ENCODE measurements at places on chromosomes 11 and 22. TPM values are rescaled to one million over a fixed set of nuclear protein-coding genes. Genes with fewer than 3 reads are reported as not detected.

CDKN1C gene
- total RNA-seq, result 9.0 TPM

NXPE4 gene
- total RNA-seq, result not detected

DNA sequence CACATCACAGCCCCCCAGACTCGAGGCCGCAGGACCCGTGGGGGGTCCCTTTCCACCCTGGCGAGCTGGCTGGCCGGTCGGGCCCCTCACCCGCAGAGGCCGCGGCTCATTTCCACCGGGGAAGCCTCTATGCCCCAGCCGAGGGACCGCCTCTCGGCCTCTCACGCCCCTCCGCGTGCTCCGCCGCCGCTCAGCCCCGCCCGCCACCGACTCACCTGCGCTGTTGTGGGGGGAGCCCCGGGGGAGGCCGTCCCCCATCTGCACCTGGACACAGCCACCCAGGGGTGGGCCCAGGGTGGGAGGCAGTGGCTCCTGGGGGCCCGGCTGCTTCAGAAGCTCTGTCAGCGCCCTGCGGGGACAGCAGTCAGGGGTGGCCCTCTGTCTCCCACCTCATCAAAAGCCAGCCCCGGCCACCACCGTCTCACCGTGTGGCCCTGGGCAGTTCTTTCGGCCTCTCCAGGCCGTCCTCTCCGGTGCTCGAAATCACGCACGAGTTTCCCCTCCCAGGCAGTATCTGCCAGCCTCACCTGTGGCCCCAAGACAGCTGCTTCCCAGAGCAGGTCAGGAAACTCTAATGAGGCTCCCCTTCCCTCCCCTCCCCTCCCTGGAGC is 3.8 kb downstream of the SHISA8 start:
- no peak for DNase-seq

- no peak for DNase-seq
These were observed 1102.6 kb downstream of the DLG2 start for GRCh38 chr11:84524422-84525051.

DNA sequence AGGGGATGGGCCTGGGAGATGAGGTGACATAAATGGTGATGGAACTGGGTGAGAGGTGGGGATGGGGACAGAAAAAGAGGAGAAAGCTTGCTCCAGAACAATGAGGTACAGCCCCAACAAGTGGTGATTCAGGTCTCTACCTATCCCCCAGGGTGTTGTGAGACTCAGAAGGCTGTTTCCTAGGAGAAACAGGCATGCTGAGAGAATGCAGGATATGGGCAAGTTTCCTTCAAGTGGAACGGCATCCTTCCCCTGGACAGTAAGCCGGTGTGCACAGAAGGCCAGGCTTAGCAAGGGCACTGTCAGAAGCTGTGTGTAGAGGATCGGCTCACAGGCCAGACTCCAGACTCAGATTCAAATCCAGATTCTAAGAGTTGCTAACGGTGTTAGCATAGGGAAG is 34.1 kb upstream of the CRTAM start:
- no peak for DNase-seq

- no peak for DNase-seq
These were observed 246.2 kb downstream of the NTM start for GRCh38 chr11:131616481-131617140.

- DNase-seq, result no peak
These were observed 3.6 kb downstream of the FAT3 start for GRCh38 chr11:92227959-92228935.

DNA sequence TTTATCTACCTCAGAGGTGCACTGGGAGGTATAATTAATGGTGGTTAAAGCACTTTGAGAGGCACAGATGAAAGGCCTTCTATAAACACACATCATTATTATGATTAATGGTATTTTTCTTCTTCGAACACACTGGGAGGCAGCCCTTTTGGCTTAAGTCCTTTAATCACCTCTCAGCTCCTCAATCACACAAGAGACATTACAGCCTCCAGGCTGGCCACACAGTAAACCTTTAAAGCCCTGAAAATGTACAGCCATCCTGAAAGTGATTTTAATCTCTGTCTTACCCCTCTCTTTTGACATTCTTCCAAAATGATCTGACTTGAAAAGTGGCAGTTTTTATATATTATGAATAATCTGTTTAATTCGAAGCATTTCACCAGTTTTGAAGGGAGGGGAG is 54.3 kb upstream of the VSTM5 start:
- no peak for DNase-seq

DNA sequence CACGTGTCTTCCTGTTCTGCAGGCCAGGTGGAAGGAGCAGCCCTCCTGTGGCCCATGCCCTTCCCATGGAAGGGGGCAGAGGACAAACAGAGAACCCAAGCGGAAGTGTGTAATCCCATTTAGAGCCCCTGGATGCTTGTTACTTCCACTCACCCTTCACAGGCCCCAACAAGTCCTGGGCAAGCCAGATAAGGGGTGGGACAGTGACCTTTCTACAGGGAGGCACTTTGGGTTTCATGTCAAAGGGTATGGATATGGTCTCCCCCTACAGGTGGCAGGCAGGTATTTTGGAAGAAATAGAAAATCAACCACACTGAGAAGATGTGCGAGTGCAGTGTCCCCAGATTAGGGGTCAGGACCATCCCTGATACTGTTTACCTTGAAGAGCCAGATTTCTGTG is 11.4 kb downstream of the MPEG1 start:
- no peak for DNase-seq

MTNR1B gene
- total RNA-seq, result not detected

- DNase-seq, result no peak
These were observed 46.2 kb downstream of the IGF2 start for GRCh38 chr11:2092956-2093412.

DNA sequence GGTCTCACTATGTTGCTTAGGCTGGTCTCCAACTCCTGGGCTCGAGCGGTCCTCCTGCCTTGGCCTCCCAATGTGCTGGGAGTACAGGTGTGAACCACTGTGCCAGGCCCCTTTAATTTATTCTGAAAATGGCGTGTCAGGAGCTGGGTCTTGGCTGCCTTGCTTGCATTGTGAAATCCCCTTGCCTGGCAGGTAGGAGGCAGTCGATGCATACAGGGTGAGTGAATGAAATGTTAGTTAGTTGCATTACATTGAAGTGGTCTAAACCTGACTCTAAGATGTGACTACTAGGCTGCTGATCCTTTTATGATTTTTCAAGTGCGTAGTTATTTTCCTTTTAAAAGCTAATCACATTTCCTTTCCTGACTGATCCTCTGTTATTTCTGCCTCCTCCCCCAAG is 42.9 kb downstream of the PARVB start:
- peak; percentile 52 for DNase-seq

SCGB1C1 gene
- not detected for total RNA-seq

DNA sequence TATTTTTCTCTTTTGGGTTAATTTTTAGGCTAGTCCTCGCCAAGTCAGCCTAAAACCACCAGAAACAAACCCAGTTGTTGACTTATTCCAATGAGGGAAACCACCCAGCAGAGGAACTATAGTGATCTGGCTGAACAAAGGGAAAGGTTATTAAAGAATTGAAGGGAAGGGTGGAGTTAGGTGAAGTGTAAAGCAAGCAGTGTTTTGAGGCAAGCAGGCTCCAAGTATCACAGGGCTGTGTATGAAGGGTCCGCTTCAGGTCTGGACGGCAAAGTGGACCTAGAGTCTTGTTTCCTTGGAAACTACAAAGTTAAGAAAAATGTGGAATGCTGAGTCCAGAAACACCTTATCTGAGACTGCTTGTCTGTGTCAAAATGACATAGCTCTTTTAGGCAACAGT is 3.2 kb upstream of the TCN2 start:
- DNase-seq, result no peak

- DNase-seq, result no peak
These were observed 812.1 kb downstream of the TBC1D22A start for GRCh38 chr22:47574556-47574955.

GRCh38 chr22:17192186-17192585 is 27.0 kb downstream of the ADA2 start:
- DNase-seq, result no peak

DNA sequence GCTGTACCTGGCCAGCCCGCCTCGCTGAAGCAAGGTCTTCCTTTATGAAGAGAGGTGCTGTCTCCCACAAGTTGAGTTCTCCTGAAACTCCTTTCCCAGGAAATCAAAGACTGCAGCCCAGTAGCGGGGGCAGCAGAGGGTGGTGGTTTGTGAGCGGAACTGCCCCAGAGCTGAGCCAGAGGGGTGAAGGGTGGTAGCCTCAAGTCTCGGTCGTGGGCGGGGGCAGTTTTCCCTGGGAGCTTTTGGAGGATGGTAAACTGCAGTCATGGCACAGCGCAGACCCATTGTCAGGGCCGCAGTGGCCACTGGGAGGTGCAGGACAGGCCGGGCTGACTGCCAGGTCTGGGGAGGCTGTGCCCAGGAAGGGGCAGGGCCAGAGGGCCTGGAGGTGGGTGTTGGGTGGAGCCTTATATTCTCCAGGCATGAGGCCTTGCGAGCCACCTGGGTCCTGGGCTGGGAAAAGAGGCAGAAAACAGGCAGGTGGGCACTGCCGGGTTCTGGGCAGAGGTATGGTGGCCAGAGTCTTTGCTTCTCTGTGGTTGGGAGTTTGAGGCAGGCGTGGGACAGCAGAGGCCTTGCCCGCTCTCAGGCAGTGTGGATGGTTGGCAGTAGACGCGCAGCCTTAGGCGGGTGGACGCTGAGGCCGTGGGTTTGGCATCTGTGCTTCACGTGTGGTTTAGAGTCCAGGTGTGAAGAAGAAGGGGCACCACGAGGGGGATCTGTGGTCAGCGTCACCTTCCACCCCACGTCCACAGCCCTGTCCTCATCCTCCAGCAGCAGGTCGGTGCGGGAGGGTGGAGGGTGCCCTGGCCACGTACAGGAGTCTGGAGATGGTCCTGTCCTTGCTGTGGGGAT is 1176.4 kb downstream of the BRD1 start:
- DNase-seq, result no peak

- peak; percentile 14 for DNase-seq
These were observed 8.7 kb upstream of the ABTB2 start for GRCh38 chr11:34366522-34366921.

GRCh38 chr11:75311858-75312288 is 39.6 kb downstream of the ARRB1 start:
- DNase-seq, result peak; percentile 38

NLRP14 gene
- 0.35 TPM for total RNA-seq

RASSF10 gene
- total RNA-seq, result not detected

- DNase-seq, result no peak
These were observed 45.7 kb downstream of the TXN2 start for GRCh38 chr22:36435516-36436415.

DNA sequence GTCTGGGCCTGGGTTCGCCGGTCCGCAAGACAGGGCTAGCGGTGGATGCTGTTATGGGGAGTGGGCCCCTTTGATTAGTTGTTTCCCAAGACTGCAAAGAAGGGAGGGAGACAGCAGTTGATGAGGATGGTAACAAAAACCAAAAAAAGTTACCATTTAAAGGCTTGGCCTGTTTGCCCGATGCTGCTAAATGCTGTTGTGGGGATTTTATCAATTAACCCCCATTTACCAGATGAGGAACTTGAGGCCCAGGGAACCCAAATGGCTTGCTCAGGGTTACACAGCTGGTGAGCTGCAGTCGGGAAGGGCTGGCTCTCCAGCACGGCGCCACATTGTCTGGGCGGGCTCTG is 3.4 kb downstream of the TRPT1 start:
- DNase-seq, result no peak

GRCh38 chr11:94997437-94997836 is 23.9 kb downstream of the KDM4D start:
- DNase-seq, result no peak

MS4A1 gene
- total RNA-seq, result not detected

MS4A12 gene
- total RNA-seq, result not detected

DNA sequence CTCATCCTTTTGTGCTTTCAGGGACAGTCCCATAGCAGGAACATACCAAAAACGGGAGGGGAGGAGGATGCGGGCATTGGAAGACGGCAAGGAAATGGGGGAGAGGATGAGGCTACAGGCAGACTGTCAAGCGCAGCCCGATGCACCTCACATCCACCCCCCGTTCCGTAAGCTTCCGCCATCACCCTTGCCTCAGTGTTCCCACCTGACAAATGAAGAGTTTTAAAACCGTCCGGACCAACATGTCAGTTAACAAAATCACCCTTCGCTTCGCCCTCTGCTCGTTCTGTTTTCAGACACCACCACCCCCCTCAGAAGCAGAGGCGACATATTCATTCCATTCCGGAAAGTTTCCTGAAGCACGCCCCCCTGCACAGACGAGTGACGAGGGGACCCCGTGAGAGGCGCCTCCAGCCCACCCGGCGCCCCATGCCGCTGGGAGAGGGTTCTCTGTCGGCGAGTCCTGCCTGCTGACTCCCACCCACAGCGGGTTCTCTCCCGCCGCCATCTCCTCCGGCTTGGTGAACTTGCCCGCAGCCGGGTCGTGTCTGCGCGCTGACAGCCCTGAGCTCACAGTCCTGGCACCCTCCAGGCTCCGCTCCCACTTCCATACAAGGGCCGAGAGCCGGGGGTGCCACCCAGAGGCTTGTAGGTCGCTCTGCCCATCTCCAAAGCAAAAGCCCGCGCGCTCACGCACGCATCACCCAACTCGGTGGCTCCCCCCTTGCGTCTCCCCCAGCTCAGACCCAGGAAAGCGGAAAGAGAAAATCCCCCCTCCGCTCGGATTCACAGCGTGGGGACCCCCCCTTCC is 1.5 kb downstream of the IGSF9B start:
- DNase-seq, result no peak

DNA sequence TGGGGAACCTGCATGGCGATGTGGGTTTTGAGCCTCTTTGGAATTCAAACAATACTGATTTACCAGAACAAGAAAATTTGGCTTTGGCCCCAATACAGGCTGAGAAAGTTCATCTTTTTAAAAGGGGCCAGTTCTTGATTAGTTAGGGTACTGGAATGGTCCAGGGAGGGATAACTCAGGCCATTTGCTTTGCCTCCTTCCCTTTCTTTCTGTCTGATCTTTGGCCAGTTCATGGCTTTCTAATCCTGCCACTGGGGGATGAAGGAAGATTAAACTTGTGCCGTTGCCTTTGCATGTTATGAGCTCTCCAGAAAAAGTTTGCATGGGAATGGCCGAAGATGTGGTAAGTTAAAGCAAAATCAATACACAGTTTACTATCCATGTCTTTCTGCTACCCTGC is 78.4 kb downstream of the ADAMTS15 start:
- DNase-seq, result no peak

DNA sequence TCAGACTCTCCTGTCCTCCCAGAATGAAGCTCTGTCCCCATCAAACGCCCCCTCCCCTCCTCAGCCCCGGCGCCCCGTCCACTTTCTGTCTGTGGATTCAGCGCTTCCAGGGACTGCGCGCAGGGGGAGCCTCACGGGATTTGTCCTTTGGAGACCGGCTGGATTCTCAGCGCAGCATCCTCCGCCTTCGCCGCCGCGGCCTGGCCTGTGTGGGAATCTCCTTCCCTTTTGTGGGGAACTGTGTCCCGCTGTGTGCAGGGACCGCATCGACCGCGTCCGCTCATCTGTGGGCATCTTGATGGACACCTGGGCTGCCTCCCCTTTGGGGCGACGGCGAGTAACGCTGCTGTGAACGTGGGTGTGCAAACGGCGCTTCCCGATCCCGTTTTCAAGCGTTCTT is 1.1 kb upstream of the SCT start:
- DNase-seq, result no peak
